Stimulated activated CD4-positive, alpha-beta T cell treated with anti-CD3 and anti-CD28 coated beads, TNF-alpha, amount 100 ng/mL, for 1 hour (primary cell): ENCODE measurements at places on chromosomes 12 and 14.
A peak's percentile ranks its signal among the peaks of the same experiment; 100 is the strongest.

- no peak for DNase-seq
These were observed 18.5 kb downstream of the MMAB start for GRCh38 chr12:109554761-109555160.

GRCh38 chr14:25231004-25231403, 181.1 kb upstream of the STXBP6 start:
- no peak for DNase-seq

DNA sequence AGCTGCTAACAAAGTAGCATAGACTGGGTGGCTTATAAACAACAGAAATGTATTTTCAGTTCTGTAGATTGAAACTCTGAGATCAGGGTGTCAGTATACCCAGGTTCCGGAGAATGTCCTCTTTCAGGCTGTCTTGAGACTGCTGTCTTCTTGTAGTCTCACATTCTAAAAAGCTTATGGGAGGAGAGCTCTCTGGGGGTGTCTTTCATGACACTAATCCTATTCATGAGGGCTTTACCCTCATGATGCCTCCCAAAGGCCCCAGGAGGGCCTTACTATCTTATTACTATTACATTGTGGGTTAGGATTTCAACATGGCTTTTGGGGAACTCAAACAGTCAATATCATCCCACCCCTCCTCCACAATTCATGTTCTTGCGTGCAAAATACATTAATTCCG, 94.3 kb downstream of the AEBP2 start:
- DNase-seq, result no peak

DNA sequence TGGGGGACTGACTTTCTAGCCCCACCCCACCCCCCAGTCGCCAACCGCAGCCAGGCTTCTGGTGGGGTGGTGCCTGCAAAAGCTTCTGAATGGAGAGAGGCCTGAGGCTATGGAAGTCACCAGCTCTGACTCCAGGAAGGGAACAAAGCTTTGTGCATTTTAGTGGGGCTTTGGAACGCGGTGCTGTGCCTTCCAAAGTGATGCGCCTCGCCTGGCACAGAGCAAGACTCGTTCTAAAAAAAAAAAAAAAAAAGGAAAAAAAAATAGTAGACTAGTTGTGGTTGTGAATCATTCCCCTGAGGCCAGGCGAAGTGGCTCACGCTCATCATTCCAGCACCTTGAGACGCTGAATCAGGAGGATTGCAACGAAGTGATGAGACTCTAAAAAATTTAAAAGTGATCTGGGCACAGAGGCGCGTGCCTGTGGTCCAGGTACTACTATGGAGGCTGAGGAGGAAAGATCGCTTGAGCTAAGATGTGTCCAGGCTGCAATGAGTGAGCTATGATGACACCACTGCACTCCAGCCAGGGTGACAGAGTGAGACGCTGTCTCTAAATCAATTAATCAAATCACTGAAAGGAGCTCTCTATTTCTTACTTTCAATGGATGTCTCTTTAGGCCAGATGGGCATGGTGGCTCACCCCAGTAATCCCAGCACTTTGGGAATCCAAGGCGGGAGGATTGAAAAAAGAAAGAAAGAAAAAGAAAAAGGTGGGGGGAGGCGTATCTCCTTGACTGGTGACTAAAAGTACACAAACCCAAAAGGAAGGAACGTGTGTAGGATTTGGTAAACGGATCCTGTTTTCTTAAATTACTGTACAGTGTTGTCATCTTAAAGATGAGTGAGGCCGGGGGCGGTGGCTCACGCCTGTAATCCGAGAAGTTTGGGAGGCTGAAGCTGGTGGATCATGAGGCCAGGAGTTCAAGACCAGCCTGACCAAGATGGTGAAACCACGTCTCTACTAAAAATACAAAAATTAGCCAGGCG, 259.6 kb upstream of the ALG10B start:
- DNase-seq, result no peak

GRCh38 chr14:79758985-79759384, 452.3 kb downstream of the DIO2 start:
- DNase-seq, result no peak

GRCh38 chr14:104924421-104925213, at the start of gene PLD4:
TSS of gene PLD4 (plus strand) at chr14:104924879. CDS start at chr14:104927141, 2,262 bp downstream.
- no peak for DNase-seq

- DNase-seq, result no peak
These were observed 46.5 kb downstream of the GCH1 start for GRCh38 chr14:54856152-54856551.

GRCh38 chr12:101939306-101939705, 61.9 kb downstream of the DRAM1 start:
- DNase-seq, result no peak

GRCh38 chr12:29133181-29133580, 15.9 kb upstream of the FAR2 start:
- no peak for DNase-seq

DNA sequence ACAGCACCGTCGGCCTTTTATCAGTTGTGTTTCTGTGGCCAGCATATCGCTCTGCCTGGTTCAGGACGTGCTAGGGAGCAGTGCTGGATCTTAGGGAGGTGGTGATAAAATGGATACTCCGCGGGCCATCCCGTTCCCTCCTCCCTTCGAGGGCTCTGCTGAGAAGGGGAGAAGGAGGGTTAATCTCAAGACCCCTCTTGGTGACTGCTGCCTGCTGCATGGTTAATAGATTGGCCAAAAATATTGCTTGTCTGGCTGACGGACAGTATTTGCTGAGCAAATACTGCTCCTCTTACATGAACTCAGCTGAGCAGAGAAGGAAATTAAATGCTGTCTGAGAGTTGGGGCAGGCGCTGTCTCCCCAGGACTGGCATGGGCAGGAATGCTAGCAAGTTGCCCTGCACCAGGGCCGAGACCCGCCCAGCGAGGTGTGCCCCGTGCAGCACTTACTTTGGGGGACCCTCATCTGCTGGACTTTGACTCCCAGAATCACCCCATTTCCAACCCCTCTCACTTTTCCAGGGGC, 1.2 kb downstream of the FBRSL1 start:
- DNase-seq, result no peak

- DNase-seq, result peak; percentile 35
These were observed 706 bp downstream of the CRACR2A start for GRCh38 chr12:3752096-3752709.

GRCh38 chr12:11564984-11565651, 84.4 kb upstream of the ETV6 start:
- no peak for DNase-seq

DNA sequence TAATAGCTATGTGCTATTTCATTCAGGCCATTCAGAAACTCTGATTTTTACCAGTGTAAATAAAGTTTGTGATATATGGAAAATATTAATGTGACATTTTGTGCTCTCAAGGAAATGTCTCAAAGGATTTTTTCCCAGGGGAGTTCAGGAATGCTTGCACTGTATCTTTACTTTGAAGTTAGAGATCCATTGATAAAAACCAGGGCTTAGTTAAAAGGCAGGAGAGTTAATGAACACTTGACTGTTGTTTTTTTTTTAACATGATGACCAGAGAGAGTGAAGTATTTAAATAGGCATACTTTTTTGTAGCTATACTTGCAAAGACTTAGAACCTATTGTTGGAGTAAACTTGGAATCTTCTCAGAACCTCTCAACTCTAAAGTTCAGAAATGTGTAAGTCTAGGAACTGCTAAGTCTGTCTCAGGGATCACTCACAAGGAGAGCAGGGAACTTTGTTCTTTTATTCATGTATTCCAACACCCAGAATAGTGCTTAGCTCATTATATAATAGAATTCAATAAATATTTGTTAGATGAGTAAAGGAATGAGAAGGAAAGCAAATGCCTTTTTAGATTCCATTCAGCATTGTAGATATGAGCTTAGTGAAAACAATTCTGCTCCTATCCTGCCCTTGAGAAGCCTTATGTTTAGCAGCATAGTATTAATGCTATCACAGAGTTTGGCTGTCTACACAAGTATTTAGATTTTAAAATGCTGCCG, 117.5 kb downstream of the DAAM1 start:
- no peak for DNase-seq

GRCh38 chr12:106914796-106915634, 40.7 kb upstream of the TMEM263 start:
- no peak for DNase-seq

- no peak for DNase-seq
These were observed 2.4 kb upstream of the MLEC start for GRCh38 chr12:120684523-120684932.

- no peak for DNase-seq
These were observed 220.3 kb downstream of the ASCL1 start for GRCh38 chr12:103177639-103178255.

DNA sequence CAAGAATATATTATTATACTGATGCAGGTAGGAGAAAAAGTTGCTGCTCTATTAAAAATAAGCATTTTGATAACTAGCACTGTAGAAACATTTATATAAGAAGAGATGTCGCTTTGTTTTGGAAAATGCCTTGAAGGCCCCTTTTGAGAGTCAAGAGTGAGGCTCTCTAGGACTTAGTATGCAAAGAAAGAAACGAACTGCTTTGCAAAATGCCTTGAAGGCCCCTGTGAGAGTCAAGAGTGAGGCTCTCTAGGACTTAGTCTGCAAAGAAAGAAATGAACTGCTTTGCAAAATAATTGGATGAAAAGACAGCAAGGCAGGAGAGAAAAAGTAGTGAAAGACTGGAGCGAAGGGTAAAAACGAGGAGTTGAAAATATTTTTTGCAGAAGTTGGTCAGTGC, 65.9 kb downstream of the AVPR1A start:
- no peak for DNase-seq

- no peak for DNase-seq
These were observed 110.4 kb downstream of the BCAT1 start for GRCh38 chr12:24838531-24838950.

DNA sequence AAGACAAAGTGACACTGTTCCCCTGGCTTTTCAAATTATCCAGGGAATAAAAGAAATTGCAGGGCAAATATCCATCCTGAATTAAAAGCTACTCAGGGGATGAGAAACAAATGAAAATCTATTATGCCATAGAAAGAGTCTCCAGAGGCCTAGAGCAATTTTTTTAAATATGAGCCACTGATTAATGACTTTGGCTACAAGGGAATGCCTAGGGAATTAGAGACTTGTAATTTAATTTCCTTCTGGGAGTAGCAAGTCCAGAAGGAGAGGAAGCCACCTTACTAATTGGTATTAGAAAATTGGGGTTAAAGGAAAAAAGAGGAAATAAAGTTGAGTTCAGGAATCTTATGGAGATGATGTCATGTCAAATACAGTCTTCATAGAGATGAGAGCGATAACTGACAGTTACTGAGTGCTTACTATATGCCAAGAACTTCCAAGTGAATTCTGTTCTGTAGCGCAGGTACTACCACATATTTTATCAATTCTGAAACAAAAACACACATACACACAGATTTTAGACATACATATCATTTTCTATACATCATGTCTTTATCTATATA, 304.4 kb downstream of the DUSP6 start:
- no peak for DNase-seq

GRCh38 chr14:104348741-104349140, 210.4 kb downstream of the KIF26A start:
- no peak for DNase-seq

DNA sequence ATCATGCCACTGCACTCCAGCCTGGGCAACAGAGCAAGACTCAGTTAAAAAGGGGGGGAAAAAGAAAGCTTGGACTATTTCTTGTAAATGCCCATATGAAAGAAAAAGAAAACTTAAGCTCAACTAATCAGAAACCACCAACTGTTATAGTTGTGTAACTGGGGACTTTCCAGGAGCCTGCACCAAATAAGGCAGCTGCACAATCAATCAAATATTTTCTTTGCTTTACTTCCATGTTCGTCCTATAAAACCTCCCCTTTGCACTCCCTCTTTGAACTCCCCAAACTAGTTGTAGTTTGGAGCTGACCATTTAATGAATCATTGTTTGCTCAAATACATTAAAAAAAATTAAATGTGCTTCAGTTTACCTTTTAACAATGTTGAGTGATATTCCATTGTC, 54.9 kb downstream of the OTOGL start:
- DNase-seq, result no peak
